ENCODE measurements at places on chromosomes 1 and 21.

DNA sequence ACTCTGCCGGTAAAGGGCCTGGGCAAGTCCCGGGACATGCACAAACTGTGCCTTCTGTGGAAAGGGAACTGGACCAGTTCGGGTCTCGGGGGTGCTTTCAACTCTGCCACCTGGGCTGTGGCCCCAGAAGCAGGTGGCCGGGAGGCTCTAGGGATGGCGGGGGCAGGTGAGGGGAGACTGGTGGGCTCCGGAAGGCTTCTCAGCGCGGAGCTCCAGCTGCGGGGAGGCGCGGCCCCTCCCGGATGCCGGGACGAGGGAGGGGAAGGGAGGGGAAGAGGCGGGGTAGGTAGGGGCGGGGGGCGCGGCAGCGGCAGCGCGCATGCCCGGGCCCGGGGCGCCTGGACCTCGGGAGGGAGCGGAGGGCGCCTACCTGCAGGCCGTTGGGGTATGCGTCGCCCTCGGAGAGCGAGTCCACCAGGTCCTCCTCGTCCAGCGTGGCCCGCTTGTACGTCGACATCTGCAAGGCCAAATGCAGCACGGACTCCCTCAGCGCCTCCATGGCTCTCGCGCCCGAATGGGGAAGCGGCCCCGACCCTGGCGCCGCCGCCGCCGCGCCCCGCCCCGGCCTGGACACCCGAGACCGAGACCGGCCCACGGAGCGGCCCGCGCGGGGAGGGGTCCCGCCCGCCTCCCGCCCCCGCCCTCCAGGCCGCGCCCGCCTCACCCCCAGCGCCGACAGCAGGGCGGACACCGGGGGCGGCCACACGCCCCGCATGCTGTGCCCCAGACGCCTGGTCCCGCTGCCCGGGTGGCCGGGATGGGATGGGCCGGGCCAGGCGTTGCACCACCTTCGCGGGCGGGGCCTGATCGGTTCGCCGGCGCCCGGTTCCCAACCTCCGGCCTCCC lies at the start of gene ECE1:
Gene ECE1 (minus strand): TSS at position 764 of the 846 bp plus-strand sequence. CDS start 49 bp downstream, at position 715.
- no peak for DNase-seq

GRCh38 chr1:203305809-203306088 lies 430 bp downstream of the BTG2 start:
- no peak for DNase-seq

DNA sequence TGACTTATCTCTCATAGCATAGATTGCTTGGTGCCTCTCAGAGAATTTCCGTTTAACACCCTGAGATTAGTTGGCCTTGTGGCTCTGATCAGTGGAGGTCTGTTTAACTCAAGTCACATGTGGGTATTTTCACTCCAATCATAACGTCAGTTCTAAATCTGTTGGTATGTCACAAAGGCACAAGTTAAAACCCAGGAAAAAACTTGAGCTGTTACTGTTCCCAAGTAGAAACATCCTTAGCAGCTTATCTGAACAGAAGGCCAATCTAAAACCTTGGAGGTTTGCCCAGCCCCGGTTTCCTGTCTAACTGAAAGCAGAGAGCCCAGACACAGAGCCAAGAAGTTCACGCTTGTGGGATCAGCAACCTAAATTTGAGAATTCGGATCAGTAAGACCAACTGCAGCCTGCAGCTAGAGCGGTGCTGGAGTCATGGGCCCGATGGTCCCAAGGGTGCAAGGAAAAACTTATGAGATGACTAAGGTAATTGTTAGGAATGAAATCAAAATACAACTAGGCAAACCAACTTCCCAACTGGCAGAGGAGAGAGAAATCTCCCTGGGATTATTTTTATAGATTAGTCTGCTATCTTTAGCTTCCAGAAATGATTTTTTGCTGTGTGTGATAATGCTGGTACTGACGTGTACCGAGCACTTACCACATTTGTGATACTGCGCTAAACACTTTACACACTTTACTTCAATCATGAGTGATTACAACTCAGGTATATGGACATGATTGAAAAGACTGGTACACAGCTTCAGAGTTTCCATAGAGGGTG lies 90.2 kb upstream of the C1orf21 start:
- no peak for DNase-seq

DNA sequence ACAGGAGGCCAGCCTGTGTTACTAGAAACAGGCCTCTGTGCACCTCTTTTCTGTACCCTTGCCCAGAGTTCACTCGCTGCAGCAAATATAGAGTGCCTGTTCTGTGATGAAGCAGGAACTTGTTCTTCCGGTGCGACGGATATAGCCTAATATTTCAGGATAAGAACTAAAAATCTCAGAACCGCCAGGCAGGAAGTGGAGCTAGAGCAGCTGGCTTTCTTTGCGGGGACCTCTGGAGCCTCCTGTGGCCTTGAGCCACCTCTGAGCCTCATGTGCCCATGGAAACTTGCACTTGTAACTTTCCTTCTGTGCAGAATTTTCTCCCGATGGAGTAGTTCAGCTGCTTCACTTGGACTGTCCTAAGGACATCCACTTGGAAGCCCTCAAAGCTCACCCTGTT lies 44.5 kb upstream of the VAMP3 start:
- no peak for DNase-seq

DNA sequence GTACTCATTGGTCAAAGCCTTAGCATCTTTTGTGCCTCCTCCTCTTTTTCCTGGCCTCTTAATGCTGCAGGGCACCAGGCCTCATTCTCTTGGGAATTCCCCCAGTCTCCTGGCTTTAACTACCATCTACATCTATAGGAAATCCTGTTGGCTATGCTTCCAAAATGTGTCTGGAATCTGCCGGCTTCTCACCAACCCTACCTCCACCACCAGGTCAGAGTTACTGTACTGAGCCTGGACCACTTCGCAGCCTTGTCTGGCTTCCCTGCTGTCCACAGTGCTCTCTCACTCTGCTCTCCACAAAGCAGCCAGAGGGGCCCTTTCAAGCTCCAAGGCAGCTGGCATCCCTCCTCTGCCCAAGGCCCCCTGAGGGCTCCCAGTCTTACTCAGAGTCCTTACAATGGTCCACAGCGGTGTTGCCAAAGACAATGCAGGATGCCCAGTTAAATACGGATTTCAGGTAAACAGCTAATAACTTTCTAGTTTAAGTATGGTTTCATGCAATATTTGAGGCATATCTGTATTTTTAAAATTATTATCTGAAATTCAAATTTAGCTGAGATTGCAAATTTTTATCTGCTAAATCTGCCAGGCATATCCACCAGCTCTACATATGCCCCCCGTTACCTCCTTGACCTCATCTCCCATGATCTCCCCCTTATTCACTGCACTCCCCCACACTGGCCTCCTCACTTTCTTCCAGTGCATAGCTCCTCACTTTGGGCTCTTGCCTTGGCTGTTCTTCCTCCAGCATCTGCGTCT lies 34.5 kb upstream of the FAM163A start:
- no peak for DNase-seq

DNA sequence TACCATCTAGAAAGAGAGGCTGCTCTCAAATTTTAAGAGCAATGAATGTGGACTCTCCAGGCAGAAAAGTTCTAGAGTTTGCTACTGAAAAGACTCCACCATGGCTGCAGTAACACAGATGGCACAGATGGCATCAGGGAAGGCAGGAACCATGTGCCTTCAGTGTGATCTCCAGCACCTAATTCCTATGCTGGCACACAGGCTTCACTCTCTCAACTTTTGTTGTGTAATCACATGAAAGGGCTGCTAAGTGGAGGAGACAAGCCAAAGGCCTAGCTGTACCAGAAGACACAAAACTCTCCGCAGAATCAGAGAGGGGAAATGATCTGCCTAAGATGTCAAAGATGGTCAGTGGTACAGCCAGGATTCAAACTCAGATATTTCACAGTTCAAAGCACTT lies 31.1 kb downstream of the ERI3 start:
- no peak for DNase-seq

DNA sequence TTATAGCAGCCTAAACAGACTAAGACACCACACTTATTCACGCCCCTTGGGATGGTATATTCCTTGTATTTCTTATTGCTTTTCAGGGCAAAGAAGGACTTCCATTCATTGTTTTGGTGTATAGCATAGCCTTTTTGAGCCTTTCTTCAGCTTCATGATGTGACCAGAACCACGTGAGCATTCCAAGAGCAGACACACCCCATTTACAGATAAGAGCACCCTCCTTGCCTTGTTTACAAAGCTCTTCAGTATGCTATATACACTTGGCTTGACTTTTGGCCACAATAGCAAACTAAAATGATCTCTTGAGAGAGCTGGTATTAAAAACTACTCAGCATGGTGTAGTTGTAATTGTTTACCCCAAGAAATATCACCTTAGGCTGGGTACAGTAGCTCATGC lies 78.7 kb downstream of the PIK3R3 start:
- DNase-seq = no peak

- no peak for DNase-seq
These were observed 61.4 kb upstream of the DIRAS3 start for GRCh38 chr1:68111519-68112436.

DNA sequence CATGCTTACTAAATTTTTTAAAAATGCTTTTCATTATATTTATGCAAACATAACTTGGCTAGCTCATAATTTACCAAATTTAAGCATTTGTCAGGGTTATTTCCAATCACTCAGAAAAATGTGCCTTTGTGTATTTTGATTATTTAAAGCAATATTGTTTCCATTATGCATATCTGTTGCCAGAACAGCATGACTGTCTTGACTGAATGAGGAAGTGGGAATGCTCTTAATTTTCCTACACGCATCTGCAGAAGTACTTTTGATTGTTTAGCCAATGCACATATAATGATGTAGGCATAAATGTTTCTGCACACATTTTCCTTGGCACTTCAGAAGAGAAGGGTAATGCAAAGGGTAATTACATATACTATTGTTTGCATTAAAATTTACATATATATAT lies 92.5 kb upstream of the ADGRL2 start:
- DNase-seq = no peak

GRCh38 chr1:27658951-27659496 lies 13.0 kb downstream of the IFI6 start:
- no peak for DNase-seq

GRCh38 chr1:40133839-40134238 lies 27.3 kb upstream of the RLF start:
- no peak for DNase-seq

GRCh38 chr1:40976952-40977690 lies 2.4 kb upstream of the CTPS1 start:
- DNase-seq = no peak

- no peak for DNase-seq
These were observed 54.8 kb downstream of the OSBPL9 start for GRCh38 chr1:51671527-51672325.

GRCh38 chr1:154859786-154860155 lies 10.3 kb downstream of the KCNN3 start:
- no peak for DNase-seq

- DNase-seq = no peak
These were observed 2.6 kb upstream of the EPHA10 start for GRCh38 chr1:37767488-37767887.

DNA sequence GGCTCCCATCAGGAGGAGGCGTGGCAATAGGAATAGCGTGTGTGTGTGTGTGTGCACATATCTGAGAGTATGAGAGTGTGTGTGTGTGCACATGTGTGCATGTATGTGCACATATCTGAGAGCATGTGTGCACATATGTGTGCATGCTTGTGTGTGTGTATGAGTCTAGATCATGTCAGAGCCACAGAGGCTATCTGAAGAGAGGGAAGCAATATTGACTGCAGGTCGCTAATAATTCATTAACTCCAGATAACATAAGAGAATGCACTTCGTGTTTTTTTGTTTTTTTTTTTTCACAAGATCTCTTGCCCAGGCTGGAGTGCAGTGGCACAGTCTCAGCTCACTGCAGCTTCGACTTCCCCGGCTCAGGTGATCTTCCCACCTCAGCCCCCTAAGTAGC lies 4.7 kb upstream of the SLC45A1 start:
- no peak for DNase-seq

DNA sequence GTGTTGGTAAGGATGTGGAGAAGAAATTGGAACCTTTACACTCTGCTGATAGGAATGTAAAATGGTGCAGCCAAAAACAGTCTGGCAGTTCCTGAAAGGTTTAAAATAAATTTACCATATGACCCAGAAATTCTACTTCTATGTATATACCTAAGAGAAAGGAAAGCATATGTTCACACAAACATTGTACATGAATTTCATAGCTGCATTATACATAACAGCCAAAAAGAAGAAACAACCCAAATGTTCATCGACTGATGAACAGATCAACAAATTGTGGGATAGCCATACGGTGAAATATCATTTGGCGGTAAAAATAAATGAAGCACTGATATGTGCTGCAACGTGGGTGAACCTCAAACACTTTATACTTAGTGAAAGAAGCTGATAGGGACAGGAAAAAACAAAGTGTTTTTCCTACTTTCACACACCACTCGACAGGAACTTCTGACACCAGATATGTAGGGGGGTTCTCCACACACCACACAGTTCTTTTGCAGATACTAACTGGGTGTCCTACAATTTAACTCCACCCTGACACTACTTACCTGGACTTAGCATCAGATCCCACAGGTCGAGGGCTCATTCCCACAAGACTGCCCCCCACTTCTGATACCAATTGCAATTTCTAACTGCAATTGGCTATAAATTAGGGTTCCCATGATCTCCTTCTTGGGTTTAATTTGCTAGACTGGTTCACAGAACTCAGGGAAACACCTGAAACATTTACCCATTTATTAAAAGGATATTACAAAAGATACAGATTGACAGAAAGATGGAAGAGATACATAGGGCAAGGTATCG lies 35.9 kb upstream of the ZNF326 start:
- no peak for DNase-seq

GRCh38 chr1:8661185-8662110 lies 156.0 kb downstream of the RERE start:
- DNase-seq = no peak

DNA sequence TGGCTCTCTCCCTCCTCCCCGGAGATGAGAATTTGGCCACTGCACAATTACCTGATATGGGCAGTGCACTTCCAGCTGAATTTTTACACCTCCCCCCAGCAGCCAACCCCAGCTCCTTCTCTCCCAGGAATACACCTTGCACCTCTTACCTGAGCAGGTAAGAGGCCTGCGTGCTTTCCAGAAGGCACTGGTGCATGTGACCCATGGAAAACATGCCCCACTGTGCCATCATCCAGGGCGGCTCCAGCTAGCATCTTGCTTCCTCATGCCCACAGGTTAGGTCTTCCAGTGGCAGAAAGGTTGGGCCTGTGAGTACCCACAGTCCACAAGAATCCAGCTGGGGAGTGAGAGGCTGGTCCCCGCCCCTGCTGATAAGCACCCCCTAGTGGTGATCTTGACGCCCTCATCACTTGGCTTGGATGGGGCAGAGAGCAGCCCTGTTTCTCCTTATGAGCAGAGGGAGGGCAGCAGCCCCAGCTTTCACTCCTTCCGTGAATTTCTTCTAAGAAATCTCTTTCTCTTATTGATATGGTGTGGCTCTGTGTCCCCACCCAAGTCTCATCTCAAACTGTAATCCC lies 57.8 kb downstream of the EDARADD start:
- no peak for DNase-seq

DNA sequence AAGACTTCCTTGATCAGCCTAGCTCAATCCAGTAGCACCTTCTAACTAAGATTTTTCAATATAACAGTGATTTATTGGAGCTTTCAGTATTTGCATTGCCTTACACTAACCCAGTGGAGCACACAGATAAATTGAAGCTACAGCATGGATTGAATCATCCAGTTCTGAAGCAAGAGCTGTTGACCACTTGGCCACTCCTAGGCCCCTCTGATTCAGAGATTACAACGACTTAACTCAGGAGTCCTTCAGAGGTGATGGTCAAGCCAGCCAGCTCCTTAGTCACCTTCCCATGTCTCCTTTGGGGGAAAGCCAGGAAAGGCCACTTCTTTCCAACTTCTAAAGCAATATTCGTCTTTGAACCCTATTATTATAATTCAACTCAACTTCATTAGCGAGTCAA lies 151.8 kb downstream of the TENT5C start:
- DNase-seq = no peak

All from stimulated activated CD8-positive, alpha-beta memory T cell treated with anti-CD3 and anti-CD28 coated beads, Interleukin-7, amount 100 ng/mL, for 1 hour (primary cell).